ENCODE measurements at places on chromosomes 7 and 10.

DNA sequence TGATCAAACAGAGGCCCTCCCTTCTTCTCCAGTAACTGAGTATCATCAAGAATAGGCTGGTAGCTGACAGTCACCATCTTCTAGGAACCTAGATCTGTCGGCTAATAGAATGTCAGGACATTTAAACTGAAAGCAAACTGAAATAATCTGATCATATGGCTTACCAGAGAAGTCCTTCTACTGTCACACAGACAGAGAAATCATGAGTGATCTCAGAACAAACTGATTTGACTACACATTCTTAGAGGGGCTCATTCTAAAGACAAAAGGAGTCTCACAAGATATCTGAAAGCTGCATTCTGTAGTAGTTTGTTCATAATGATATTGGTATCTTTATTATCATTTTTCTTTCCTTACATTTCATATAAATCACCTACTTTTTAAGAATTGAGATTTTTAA is 130.9 kb upstream of the ADCY1 start:
- no peak for DNase-seq

DNA sequence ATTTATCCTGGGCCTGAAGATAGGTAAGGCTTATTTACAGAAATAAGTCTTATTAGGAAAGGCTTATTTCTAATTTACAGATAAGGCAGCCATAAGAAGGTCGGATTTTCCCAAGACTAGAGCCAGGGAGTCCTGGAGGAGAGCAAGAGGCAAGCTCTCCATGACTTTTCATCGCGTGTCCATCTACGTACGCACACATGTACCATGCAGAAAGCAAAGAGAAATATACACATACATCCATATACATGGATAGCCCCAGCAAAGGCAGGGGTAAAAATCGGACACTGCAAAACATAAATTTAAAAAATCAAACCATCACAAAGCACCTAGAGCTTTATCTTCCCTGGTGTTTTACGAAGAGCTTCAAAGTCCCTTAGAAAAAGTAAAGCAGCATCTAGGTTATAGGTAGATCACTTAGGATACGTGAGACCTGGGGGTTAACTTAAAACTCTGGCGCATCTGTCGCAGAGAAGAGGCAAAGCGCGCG is 25.8 kb upstream of the ZRANB1 start:
- no peak for DNase-seq

DNA sequence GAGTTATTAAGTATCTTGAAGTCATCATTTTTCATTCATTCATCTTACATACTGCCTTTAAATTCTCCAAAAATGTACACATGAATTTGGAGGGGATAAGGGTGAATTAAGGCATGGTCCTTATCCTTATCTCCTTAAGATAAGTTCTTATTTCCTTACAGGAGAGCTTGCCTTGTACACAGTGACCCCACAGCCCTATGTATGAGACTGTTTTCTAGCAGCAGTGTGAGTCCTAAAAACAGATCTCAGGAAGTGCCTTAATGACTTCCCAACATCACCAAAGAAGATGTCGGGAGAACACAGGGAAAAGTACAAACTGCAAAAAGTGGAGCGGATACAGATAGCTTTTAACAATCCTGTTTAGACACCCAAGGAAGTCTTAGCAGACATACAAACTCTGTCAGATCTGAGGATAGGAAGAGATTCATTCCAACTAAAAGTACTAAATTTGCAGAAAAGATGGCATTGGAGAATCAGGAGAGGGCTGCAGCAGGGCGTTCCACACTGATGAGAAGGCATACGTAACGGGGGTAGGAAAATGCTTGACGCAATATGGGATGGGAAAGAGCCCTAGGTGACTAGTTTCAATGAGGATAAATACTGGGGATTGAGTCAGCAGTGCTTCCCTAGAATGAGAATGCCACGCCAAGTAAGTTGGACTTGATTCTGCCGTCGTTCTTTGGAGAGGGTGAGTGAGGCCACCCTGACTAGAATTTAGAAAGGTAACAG is 570.2 kb downstream of the PARD3 start:
- DNase-seq: no peak

- no peak for DNase-seq
Measured at GRCh38 chr10:98168147-98168546, 33.7 kb downstream of the R3HCC1L start.

GRCh38 chr7:119761776-119762175 is 511.2 kb upstream of the KCND2 start:
- no peak for DNase-seq

DNA sequence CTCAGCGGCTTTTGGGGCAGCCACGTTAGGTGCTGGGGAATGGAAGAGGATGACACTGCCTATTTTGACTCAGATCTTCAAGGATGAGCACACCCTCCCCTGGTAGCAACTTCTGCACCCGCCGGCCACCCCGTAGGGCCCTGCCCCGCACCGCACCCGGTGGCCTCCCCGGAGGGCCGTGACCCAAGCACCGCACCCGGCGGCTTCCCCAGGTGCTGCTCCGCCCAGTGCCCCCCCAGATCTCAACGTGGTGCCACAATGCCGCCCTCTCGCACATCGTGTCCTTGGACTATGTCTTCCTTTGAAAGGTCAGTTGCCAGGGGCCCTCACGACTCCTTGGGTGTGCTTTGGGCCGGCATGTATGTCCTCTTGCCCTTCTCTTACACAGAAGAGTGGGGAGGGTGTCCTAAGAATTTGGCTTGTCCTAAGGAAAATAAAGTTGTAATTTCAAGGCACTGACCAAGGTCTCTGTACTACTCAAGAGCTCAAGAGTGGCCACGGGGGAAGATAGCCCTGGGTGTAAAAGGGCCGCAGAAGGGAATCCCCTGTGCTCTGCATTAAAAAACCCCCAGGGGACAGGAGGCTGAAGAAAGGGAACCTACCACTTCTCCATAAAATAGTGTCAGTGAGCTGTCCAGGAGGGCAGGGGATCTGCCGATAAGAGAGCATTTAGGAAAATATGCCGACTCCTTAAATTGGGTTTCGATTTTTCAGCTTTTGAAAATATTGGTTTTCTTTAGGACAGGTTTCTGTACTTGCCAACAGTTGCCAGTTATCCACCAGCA is 1.6 kb upstream of the LANCL2 start:
- DNase-seq: no peak

DNA sequence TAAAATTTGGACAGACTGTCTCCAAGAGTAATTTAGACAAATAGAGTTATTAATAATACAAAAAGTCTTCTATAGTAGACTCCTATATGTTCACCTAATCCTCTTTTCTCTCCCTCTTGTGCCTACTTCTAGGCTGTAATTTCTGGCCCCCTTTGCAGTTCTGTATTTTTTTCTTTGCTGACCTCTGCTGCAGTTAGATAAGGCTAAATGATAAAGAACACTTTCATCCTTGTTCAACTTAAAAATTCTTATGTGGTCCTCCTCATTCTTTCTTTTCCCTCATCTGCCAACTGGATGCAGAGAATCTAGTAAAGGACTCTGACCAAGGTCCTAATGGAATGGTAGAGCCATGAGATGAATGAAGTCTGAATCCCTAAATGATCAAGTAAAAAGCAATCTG is 20.1 kb downstream of the GLCCI1 start:
- no peak for DNase-seq

GRCh38 chr10:70927189-70927943 is 39.0 kb upstream of the PCBD1 start:
- DNase-seq: no peak

GRCh38 chr7:30841025-30841735 is 70.0 kb downstream of the MINDY4 start:
- DNase-seq: no peak

DNA sequence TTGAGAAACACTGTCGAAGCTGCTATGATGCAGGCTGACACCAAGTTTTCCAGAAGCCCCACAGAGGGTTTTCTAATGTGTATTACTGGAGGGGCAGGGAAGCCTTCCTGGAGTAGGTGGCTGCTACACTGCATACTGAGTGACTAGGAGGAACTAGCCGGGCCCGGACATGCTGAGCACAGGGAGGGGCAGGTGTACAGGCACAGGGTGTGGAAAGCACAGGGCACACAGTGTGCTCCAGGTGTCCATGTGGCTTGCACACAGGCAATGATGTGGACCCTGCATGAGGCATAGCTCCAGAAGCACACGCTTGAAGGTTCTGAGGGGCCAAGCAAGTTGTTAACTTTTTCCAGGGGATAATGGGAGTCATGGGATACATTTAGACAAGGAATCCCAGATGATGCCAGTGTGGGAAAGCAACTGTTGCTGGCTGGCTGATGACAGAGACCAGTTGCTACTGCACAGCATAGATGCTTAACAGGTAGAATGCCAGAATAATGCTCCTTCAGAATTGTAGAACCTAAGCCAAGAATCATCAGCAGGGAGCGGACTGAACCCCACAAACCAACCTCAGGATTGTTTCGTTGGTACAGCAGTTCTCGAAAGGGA is 14.6 kb downstream of the DHX32 start:
- DNase-seq: no peak

GRCh38 chr7:96061009-96061408 is 260.9 kb downstream of the SLC25A13 start:
- no peak for DNase-seq

DNA sequence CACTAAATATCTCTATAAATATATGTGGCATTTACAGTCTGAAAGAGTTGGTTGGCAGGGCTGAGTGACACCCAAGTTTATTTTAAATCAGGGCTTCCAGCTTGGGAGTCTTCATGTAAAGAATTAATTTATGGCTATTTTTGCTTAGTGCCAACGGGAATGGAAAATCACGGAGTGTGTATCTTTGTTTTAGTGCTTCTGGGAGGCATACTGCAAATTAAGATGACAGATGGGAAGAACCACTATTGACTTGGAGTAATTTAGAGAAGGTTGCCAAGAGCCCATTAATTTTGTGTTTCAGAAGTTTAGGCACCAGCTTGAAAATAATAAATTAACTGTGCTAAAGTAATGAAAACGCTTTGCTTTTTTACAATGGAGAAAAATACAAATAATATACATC is 135.2 kb downstream of the GPR37 start:
- DNase-seq: no peak

DNA sequence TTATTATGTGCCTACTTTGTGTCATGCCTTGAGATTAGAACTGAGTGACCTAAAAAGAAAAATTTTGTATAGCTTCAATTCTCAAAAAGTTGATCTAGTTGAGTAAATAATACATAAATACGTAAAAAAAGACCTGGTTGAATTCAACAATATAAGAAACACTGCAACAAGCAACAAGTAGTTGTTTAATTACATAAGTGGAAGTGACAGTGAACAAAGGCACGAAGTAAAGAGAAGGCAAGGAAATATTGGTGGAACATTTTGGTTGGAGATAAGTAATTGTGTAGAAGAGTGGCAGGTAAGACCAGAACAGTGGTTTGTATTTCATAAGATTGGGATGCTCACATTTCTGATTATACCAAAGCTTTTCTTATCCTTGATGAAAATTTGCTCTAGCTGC is 8.2 kb upstream of the MYPN start:
- no peak for DNase-seq

DNA sequence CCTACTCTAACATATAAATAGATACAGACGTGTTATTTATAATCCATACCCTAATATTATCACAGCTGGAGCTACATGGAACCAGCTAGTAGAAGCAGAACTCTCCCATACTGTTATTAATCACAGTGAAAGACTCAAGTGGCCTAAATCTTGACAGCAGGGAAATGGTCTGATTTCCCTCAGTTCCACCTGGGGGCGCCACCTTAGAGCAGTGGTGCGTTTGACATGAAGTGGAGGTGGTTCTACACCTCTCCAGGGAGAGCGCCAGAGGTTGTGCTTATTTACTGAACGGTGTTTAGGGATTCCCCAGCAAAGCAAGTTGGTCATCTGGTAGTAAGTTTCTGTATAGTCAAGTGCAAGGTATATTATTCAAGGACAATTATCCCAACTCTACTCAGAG is 17.6 kb downstream of the DNTT start:
- no peak for DNase-seq

GRCh38 chr10:116803451-116804249 is 45.6 kb upstream of the ENO4 start:
- DNase-seq: no peak

DNA sequence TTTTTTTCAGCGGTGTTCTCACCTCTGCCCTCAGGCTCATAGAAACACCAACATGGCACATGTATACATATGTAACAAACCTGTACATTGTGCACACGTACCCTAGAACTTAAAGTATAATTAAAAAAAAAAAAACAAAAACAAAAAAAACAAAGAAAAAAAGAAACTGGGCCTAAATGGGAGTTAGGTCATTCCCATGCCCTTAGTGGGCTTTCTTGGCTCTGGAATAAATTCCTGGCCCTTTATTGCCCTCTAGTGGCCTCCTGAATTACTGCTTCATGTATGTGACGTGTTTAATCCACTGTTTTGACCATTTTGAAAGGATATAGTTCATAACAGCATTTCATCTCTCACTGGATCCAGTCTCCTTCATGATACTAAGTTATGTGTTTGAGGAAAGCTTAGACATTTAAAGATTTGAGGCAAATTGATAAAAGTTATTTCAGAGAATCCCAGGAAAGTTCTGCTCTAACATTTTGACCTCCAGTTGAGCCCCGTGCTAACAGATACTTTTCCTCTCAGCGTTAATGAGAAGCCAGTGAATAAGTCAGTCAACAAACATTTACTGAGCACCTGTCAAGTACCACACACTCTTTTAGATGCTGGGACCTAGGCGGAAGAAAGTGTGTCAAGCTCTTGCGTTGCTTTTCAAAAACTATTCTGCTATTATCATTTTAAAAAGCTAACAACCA is 54.7 kb upstream of the SYPL1 start:
- peak; percentile 53 for DNase-seq

DNA sequence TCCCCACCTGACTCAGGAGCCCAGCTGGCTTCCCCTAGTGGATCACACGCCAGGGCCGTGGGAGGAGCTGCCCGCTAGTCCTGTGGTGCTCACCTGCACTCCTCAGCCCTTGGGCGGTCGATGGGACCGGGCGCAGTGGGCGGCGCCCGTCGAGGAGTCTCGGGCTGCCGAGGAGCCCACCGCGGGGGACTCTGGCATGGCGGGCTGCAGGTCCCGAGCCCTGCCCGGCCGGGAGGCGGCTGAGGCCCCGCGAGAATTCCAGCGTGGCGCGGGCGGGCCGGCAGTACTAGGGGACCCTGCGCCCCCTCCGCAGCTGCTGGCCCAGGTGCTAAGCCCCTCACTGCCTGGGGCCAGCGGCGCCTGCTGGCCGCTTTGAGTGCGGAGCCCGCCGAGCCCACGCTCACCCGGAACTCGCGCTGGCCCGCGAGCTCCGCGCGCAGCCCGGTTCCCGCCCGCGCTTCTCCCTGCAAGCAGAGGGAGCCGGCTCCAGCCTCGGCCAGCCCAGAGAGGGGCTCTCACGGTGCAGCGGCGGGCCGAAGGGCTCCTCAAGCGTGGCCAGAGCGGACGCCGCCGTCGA is 367.9 kb downstream of the TYW1 start:
- no peak for DNase-seq

Data from HAP-1 (cell line).